Activated CD4-positive, alpha-beta T cell treated with anti-CD3 and anti-CD28 coated beads for 48 hours (primary cell): ENCODE measurements at places on chromosomes 12 and 14.

- DNase-seq, result no peak
These were observed 137.1 kb downstream of the BRMS1L start for GRCh38 chr14:35963209-35963608.

DNA sequence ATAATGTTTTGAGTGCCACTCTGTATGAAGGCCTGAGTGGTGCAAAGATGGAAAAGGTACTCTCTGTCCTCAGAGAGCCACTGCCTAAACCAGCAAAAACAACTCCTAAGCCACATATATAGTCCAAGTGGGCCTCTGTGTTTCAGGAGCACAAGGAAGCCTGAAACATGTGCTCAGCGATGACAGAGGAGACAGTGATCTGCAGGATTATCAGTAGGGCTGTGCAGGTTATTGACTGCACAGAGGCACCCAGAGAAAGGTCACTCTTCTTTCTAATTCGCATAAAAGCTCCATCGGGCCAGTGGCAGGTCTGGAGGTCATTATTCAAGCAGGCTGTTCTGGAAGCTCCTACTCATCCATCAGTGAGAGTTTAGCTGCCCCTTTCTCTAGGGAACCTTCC lies 361.9 kb downstream of the BCL11B start:
- no peak for DNase-seq

- no peak for DNase-seq
These were observed 11.9 kb upstream of the ANO2 start for GRCh38 chr12:5956987-5957386.

- no peak for DNase-seq
These were observed 73.3 kb downstream of the B4GALNT3 start for GRCh38 chr12:532908-533565.
